Islet precursor cell (in vitro differentiated cells): ENCODE measurements at places on chromosomes 3 and 15.

- DNase-seq: no peak
Measured at GRCh38 chr3:13495351-13495813, 15.3 kb downstream of the HDAC11 start.

- DNase-seq: peak; percentile 73
Measured at GRCh38 chr3:38001456-38002081, 11.0 kb downstream of the VILL start.

DNA sequence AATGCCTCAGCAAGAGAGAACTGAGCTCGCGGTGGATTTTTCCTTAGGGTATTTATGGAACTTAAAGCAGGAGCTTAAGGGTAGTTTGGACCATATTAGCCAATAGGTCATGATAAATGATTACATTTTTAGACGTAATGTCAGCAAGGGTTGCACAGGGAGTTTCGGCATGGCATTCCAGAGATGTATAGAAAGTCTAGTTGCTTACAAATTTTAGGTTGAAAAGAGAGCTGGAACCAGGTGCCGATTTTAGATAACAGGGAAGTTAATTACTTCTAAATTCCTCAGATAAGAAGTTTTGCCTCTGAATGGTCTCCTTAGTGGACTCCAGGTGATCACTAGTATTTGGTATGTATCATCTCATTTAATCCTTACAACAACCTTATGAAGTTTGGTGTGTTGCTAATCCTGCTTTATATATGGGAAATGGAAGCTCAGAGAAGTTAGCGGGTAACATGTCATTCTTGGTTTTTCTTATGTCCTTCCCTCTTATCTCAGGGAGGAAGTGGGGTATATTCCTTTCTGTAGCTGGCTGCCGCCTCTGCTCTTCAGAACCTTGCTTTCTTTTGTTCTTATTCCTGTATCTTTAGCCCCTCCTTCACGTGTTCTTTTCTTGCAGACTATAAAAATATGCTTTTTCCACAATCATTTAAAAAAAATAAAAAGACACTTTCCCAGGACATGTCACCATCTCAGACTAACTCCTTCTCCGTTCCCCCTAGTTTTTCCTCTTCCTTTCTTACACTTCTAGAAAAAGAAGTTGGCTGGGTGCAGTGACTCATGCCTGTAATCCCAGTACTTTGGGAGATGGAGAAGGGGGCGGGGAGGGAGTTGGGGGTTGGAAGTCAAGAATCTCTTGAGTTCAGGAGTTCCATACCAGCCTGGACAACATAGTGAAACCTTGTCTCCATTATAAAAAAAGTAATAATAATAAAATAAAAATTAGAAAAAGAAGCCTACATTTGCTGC, 25.7 kb downstream of the IQGAP1 start:
- DNase-seq: peak; percentile 85

GRCh38 chr15:70125605-70126004, 27.9 kb upstream of the TLE3 start:
- no peak for DNase-seq

DNA sequence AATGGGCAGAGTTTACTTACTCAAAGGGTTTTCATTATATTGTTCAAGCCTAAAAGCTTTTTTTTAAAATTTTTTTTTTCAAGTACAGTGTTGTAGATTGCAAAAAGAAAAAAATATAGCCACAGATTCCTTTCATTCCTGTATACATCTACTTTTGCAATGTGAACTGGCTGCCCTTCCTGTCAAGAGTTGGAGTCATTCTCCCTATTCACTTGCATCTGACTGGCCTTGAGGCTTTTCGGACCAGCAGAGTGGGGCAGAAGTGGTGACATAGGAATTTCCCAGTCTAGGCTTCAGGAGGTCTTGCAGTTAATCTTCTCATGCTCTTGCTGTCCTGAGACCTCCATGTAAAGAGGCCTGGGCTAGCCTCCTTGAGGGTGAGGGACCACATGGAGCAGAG, 218.3 kb upstream of the CFAP20DC start:
- DNase-seq: no peak

DNA sequence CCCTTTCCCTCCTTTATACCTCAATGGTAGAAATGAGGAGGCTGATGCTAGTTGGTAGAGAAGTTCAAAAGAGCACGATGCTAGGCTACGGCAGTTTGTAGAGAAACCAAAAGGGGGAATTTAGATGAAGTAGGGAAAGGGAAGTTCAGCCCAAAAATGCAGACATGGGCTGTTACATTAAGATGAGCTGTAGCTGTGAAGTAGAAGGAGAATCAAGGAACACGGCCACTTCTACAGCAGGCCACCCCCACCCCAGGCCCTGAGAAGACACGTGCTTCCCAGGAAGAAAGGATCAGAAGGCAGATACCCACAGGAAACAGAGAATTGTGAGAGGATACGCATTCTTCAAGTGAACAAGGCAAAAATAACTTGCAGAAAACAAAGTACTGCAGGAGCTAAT, 2.1 kb upstream of the PARP14 start:
- DNase-seq: no peak

- DNase-seq: no peak
Measured at GRCh38 chr3:76039431-76039830, 254.1 kb upstream of the ZNF717 start.

DNA sequence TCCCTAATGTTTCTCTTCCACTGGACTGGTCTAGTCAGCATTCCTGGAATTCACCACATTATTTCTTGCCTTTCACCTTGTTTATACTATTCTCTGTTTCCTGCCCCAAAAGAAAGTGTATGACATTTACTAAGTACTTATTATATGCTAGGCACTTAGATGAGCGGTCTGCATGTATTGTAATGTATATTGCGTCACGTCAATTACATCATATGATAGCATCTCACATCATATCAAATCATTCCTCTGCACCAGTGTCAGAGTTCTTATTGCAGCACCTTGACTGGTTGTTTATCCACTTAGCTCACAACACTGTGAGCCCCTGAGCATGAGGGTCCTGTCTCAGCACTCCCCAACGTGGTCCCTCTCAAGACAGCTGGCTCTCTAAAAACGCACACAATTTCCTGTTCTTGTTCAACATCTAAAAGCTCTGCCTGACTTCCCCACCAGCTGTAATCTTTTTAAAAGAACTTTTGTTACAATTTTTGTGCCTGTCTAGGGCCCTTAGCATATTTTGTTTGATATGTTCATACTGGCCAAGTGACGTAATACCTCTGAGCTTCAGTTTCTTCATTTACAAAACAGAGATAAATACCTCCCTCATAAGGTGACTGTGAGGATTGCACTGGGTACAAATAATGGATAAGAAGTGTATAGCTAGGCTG, 58.8 kb downstream of the ARHGAP31 start:
- DNase-seq: no peak

DNA sequence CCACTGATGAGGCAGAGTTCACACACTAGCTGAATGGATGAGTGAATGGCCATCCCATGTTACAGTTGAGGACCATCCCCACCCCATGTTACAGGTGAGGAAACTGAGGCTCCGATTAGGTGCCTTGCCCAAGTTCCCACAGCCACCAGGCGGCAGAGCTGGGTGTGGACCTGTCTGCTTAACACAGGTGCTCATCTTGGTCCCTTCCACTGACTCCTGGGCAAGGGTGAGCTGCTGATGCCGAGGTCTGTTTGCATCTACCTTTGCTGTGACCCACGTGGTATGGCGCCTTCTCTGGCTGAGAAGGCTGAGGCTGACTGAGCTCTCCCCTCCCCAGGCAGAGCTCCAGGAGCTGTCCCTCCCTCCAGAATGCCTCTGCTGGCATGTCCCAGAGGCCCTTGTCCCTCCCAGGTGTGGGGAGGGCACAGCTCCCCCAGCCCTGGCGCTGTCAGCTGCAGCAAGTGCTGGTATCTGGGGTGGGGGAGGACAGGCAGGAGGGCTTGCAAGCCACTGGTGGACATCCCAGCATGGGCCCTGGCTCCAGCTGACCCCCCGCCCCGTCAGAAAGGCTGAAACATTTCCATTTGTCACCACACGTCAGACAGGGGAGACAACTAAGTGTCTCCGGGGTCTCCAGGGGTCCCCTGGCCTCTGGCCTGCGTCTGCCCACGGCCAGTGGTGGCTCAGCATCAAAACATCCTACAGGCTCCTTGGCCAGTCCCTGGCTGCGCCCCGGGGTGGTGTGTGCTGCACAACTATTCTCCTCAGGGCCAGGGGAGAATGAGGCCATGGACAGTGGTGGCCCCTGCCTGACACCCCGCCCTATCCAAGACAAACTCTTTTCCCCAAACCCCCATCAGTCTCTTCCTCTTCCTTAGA, 105.4 kb downstream of the ADCY5 start:
- peak; percentile 57 for DNase-seq

GRCh38 chr3:38984731-38985130, 67.0 kb downstream of the SCN11A start:
- no peak for DNase-seq

DNA sequence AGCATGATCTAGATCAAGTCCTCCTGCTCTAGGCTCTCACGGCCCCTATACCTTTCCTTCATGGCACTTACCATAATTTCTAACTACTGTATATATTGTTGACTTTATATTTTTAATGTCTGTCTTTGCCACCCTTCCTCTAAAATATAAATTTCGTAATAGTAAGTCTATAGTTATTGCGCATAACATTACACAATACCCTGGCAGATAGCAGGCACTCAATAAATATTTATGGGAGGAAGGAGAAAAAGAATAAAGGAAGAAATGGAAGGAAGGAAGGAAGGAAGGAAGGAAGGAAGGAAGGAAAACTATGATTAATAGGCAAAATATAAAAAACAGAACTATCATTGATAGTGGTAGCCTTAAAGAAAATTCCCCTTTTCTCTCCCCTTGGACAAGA, 190.3 kb upstream of the LMCD1 start:
- DNase-seq: no peak

GRCh38 chr3:43031889-43032545, 52.9 kb downstream of the GASK1A start:
- peak; percentile 29 for DNase-seq

DNA sequence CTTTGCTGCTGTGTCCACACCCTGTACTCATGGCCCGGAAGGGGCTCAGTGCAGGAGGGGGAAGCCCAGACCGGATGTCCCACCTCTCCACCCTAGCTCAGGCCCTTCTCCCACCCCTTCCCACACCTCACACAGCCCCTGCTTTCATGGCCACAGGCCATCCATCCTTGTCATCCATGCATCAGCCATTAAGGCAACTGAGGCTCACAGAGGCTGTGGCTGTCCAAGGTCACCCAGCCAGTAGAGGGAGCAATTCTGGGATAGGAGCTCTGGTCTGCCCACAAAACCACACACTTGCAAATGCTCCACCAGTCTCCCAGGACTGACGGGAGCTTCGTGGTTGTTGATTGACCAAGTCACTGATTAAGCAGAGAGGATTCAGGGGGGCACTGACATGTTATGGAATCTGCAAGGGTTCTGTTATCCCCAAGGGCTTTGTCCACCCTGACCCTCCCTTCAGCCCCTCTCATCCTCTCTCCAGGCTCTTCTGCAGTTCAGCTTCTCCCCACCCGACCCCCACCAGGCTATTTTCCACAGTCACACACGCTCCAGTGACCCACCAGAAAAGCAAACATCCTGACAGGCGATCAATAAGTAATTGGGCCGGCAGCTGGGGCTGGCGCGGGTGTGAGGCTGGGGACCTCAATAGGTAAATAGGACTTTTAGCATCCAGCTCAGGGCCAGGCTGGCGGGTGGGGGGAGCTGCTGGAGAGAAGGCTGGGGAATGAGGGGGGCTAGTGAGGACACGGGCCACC, 15.1 kb downstream of the LINGO1 start:
- DNase-seq: no peak

DNA sequence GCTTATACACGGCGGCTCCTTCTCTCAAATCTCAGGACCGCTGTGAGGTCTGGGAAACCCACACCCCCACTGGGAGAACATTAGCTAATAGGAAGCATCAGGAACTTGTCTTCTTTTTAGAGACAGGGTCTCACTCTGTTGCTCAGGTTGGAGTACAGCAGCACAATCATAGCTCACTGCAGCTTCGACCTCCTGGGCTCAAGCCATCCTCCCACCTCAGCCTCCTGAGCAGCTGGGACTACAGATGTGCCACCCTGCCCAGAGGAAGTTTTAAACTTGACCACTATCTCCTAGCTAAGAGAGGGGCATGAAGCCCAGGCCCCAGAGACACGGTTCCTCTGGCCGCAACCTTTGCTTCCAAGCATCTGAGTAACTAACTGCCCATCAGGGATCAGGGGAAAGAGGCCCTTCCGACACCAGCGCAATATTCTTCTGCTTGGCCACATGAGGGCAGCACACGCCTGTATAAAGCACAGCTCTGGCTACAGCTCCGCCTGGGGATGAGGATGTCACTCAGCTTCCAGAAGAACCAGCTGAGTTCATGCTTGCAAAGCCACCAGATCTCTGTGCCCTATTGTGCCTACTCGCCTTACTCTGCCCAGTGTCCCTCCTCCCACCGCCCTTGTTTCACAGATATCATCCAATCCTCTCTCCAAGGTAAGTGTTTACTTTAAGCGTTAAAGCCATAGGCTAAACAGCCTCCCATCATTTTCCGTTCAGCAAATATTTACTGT, 57.6 kb upstream of the SLC6A11 start:
- DNase-seq: peak; percentile 84

DNA sequence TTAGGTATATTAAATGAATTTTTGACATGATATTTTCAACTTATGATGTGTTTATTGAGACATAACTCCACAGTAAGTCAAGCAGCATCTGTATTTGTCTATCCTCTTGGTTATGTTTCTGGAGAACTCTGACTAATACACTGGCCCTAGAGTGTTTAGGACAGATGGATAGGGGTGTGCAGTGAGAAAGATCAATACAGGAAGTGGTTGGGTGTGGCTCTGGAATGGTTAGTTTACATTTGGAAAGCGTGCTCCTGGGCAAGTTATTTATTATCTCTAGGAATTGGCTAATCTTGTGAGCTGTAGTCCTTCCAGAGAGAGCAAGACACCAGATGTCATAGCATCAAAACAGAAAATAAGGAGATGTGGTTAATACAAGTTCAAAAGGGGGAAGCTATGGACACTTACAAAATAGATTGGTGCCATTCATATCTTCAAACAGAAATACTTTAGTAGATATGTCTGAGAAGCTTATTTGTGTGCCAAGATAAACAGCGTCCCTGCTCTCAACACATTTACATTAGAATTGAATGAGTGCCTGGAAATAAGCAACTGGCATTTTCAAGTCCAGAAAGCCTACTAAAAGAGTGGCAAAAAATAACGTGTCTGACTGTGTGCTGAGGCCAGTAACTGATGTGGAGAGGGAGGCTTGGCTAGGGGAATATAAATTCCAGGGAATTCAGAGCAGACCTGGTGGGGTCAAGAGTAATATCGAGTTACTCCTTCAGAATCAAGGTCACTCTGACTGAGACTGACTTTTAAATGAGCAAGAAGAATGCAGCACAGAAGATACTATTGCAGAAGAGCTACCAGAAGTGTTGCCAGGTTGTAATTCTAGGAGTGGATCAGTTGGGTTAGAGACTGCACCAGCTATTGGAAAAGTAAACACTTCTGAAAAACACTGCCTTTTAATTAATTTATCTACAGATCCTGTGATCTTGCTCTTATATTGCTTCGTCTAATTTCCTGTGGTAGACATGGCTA, 33.4 kb upstream of the PLAAT1 start:
- no peak for DNase-seq
